Activated naive CD4-positive, alpha-beta T cell treated with anti-CD3 and anti-CD28 coated beads, Interleukin-2, amount 10 ng/mL, durations not matched to agents 7 days and 5 days (primary cell): ENCODE measurements at places on chromosomes 12 and 14.

DNA sequence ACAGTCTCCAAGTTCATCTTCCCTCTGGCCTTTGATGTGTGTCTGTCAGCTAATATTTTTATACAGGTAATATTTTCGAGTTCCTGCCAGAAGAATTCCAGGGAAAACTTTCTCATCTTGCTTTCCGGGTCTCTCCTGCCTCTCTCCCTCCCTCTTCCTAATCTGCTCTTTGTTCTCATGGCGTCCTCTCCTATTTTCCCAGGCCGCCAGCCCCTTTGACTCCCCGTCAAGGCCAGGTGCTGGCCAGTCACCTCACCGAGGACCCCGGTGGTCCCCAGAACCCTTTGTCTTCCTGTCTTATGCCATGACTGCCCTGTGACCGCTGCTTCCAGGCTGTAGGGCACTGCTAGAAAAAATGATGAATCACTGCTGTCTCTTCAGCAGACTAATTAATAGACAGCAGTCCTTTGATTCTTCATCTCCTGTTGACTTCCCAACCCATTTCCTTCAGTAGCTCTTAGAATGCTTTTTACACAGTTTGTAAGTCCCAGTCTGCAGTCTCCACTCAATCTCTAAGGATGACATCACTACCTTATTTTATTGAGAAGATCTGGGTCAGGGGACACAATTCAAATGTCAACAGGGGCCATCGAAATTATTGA is 40.7 kb downstream of the PPFIBP1 start:
- DNase-seq: no peak

DNA sequence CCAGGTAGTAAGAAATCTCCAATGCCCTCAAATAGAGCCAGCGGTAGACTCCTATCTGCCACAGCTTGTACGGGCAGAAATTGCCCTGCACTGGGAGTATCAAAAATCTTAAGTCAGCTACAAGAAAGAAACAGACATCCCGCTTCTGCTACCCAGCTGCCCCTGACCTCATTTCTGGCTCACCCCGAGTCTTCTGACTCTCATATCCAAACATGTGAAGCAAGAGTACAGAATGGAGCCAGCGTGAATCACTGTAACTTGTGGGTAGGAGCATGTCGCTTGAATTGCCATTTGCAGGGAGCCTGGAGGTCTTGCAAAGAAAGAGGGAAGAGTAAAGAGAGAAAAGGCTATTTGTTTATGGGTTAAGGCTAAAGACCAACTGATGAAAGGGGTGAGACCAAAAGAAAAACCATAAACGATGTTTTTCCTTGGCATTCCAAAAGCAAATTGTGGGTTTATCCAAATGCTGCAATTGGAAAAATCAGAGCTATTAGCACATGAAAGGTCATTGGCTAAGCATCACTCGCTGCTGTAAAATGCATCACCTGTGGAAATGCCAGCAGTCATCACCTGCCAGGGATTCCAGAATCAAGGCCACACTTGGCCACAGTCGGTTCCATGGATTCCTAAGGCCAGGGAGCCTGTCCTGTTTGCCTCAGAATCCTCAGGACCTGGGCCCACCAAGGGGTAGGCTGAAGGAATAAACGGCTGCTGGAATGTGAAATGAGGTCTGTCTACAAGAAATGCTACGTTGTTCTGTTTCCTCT is 86.6 kb downstream of the FOXN3 start:
- DNase-seq: no peak

- DNase-seq: no peak
Measured at GRCh38 chr12:124633365-124634362, 66.3 kb upstream of the NCOR2 start.

GRCh38 chr12:110742096-110742717 is 484 bp downstream of the PPP1CC start:
- no peak for DNase-seq

DNA sequence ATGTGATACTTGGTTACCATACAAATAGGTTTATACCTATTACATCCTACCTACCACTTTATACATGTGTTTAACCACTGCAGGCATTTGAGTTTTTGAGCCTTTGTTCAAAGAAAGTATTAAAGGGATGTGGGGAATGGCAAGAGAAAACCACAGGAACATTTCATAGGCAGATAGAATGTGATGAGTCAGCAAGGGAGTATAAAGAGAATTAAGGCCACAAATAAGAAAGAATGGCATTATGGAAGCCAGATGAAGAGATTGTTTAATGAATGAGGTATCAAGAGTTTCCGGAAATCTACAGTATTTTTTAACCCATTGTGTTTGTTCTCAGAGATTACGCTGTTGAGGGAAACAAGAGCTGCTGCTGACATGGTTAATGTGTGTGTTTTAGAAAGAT is 66.9 kb downstream of the METTL25 start:
- no peak for DNase-seq

- peak; percentile 38 for DNase-seq
Measured at GRCh38 chr14:49863487-49864281, 11.1 kb upstream of the NEMF start.
